ENCODE measurements at places on chromosomes 3 and 15.

DNA sequence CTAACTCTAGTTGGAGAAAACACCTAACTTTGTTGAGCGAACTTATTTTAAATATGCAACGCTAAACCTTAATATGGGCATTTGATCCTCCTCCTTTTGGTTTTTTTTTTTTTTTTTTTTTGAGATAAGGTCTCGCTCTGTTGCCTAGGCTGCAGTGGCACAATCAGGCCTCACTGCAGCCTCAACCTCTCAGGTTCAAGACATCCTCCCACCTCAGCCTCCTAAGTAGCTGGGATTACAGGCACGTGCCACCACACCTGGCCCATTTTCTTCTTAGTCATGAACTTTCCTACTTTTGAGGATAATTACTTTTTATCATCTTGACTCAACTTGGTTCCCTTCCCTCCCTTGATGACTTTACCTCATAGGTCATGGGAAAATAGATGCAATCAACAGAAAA, 3.9 kb downstream of the NUSAP1 start:
- DNase-seq = peak; percentile 17

- DNase-seq = no peak
These were observed 155.7 kb downstream of the GREM1 start for GRCh38 chr15:32873284-32874114.

DNA sequence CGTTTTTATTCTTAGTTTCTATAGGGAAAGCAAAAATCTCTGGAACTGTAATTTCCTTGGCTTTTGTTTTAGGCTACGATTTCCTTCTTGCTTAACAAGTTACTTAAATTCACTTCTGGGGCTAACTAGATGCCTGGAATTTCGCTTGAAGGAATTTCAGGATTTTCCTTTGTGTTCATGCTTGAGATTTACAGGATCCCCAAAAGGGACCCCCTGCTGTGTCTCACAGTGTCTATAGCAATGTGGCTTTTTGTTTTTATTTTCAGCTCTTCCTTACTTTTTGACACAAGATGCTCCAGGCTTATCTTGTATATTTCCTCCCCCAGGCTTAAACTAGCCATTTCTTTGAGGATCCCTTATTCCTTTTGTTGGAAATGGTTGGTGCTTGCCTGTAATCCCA, 95.5 kb upstream of the DPPA4 start:
- no peak for DNase-seq

- no peak for DNase-seq
These were observed 16.0 kb upstream of the ANPEP start for GRCh38 chr15:89830639-89831038.

DNA sequence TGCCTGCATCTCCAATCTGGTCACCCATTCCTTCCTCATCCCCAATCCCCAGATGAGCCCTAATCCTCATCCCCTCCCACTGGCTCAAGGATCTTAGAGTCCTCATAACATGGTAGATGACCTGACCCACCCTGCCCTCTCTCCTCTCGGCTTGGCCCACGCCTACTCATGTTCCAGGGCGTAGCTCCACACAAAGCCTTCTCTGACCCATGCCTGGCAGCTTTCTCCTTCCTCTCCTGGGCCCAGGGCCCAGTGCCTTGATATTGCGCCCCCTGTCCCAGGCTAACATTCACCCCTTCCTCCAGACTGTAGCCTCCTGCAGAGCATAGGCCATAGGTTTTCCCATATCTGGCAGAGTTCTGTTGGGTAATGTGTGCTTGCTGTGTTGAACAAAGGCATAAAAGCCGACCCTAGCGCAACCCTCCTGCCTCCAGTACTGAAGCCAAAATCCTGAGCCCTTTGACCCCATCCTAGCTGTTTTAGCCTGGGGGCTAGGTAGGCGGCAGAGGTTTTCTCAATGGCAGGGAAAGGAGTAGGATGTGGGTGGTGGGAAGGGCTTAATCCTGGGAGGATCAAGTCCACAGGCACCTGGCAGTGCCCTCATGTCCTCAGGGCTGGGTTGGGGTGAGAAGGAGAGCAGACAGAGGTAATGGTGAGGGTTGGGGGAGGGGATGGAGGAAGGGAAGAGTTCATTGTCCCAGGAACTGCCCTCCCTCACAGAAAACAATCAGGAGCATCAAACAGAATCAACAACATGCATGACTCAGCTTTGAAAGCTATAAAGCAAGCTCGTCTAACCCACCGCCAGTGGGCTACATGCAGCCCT, 35.5 kb downstream of the MESD start:
- DNase-seq = no peak

- no peak for DNase-seq
These were observed 85.7 kb downstream of the FAM81A start for GRCh38 chr15:59523702-59524101.

- DNase-seq = no peak
These were observed 8.6 kb downstream of the PTPRG start for GRCh38 chr3:61569856-61570580.

GRCh38 chr3:126147932-126148683, 32.3 kb downstream of the ALDH1L1 start:
- no peak for DNase-seq

DNA sequence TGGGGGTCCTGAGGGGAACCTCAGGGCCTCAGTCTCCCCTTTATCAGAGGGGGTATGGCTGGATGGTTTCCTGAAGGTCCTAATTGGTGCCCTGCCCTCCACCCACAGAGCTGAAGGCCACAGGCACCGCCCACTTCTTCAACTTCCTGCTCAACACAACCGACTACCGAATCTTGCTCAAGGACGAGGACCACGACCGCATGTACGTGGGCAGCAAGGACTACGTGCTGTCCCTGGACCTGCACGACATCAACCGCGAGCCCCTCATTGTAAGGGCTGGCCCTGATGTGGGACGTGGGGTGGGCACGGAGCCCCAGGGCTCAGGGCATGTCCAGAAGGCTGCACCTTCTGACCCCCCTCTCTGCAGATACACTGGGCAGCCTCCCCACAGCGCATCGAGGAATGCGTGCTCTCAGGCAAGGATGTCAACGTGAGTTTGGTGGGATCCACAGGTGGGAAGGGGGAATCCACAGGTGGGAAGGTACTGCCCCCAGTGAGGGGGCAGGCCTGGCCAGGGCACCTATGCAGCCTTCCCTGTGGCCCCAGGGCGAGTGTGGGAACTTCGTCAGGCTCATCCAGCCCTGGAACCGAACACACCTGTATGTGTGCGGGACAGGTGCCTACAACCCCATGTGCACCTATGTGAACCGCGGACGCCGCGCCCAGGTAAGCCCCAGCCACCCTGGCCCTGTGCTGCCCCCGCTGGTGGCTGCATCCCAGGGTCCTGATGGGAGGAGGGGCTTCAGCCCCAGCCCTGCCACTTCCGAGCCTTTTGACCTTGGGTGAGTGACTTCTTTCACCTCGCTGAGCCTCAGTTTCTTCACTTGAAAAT, 17.5 kb upstream of the GNAT1 start:
- DNase-seq = no peak

DNA sequence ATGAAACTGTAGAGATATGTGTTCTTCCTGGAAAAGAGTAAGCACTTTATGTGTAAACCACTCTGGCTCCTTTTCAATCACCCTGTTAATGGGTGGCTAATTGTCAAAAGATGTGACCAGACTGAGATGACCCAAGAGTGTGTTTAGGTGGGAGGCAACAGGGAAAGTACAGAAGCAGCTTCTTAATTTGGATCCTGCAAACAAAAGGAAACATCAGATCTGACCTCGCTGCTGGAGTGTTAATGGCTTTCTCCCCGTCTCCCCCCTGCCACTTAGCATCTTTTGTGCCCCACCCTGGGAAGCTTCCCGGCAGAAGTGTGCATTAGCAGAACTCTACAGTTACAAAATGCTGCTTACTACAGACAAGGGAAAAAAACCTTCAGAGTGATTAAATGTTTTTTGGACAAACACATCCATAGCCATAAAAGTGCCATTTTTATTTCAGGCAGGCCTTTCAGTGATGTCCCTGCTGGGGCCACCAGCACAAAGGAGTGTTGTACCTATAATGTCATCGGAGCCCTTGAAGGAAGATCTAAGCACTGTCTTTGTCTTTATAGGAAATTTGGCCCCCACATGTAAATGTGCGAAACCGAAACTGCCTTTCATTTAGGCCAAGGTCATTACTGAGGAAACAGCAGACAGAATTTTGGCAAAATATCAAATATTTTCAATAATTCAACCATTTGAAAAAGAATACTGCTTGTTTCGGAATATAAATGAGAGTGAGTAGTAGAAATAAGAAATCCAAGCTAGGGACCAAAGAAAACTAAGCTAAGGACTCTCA, 311.0 kb downstream of the WDR72 start:
- DNase-seq = no peak

GRCh38 chr15:41031232-41032078, 78.2 kb downstream of the CHAC1 start:
- no peak for DNase-seq

DNA sequence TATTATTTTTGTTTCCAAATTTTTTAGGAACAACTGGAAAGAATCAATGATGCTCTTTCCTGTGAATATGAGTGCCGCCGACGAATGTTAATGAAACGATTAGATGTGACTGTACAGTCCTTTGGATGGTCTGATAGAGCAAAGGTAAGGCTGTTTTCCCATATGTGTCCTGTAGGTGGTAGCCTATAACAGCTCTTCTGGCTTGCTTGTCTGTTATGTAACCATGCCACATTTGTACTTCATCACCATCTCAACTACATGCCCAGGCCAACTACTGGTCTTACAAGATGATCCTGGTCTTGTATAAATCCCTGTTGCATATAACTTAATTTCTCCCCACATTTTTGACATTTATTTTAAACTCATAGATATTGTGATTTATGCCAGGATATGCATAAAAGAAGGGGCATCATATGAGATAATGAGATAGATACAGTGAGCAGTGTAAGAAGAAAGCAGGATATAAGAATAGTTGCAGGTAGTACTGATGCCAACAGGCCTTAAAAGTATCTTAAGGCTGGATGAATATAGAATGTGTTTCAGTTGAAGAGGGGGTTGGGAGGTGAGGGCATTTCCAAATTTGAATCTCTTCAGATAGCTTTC, 20.3 kb downstream of the FAM98B start:
- DNase-seq = peak; percentile 80

DNA sequence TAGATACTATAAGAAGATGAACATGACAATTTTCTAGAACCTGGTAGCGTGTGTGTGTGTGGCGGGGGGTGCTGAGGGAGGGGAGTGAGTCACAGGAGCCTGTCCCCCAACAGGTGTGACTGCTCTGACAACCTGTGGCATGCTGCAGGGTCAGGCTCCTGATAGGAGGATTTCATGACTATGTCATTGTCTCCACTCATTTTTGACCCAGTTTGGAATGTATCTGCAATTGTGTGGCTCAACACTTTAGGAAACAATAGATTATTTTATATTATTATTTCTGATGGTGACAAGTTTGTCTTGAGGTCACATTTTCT, 9.3 kb upstream of the VILL start:
- DNase-seq = no peak

DNA sequence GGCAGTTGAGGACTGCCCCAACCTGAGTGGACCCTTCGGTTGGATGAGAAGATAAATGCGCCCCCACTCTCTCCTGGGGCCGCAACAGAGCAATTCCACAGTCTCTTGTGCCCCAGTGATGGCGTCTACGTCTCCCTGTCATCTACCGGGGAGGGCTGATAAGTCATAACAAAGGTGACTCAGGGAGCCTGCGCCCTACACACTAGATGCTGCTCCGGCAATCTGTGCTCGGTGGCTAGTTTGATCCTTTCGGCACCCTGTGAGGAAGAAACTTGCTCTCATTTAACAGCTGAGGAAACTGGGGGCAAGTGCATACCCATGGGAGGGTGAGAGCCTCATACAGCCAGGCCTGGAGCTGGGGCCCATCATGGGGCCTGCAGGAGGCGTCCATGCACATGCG, 14.1 kb upstream of the SEMA3F start:
- no peak for DNase-seq

GRCh38 chr3:50139718-50140423, 15.3 kb upstream of the SEMA3F start:
- DNase-seq = no peak

- DNase-seq = no peak
These were observed 131.3 kb downstream of the PDE8A start for GRCh38 chr15:85112997-85113396.

- no peak for DNase-seq
These were observed 8.4 kb upstream of the RPS17 start for GRCh38 chr15:82548700-82549099.

Measured in CD4-positive, alpha-beta T cell treated with Interleukin-21 for 1 hour (primary cell).